ENCODE measurements at places on chromosomes 3 and 15.

GRCh38 chr15:39430389-39430788 lies 150.5 kb upstream of the THBS1 start:
- no peak for DNase-seq

DNA sequence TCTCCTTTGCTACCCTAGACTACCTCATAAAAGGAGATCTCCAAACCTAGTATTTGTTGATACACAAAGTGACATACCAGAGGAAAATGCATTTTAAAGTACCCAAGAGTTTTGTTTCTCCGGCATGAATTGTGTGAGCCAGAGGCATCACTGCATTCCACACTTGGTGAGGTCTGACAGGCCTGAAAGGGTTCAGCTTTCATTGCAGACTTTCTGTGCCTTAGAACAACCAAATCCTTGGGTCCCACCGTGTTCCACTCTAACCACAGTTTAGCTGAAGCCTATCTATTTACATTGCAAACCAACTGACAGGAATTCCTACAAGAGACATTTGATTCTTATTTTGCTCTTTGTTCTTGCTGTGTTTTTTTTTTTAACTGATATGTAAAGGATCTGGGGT lies 21.0 kb upstream of the EID1 start:
- no peak for DNase-seq

DNA sequence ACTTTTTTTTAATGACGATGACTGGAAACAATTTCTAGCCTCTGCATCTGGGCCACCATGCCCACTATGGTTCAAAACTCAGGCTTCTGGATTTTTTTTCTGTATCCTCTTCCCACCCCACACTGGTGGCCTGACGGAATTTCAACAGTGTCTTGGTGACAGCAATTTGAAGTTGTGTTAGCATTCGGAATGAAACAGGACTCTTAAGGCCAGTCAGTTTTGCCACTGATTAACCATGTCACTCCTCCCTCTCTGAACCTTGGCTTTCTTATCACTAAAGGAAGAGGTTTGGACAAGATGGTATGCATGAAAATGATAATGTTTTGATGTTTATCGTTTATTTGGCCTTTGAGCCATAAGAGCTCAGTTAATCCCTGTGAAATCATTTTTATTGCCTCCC lies 41.6 kb upstream of the BDH1 start:
- no peak for DNase-seq

- DNase-seq = peak; percentile 76
These were observed 748.5 kb downstream of the ROBO1 start for GRCh38 chr3:79019137-79019923.

- no peak for DNase-seq
These were observed 42.9 kb downstream of the CCR3 start for GRCh38 chr3:46284981-46285683.

DNA sequence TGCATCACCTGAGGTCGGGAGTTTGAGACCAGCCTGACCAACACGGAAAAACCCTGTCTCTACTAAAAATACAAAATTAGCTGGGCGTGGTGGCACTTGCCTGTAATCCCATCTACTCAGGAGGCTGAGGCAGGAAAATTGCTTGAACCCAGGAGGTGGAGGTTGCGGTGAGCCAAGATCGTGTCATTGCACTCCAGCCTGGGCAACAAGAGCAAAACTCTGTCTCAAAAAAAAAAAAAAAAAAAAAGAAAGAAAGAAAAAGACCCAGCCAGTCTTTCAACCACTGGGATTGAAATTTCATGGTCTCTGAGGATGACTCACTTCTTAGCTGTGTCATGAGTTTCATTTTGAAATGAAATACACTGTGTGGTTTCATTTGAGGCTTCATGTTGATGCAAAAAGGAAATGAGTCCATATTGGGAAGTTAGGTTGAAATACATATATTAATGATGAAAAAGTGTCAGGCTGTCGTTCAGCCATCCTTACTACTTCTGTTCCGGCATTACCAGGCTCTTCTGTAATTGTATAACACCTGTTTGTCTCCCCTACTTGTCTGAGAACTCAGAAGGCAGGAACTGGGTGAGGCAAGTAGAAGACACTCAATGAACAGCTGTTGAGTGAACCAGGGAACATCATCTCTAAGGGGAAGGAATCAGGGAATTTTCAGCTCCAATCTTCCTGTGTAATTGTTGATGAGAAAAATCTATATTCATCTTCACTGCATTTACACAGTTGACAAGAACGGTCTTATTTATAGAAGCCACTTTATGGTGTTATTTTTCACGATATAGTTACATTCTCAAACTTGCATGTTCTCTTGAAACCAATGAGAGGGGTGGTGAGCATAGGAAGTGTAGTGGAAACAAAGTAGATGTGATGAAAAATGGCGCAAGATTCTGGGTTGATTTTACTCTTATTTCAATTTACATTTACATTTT lies 87.4 kb downstream of the NFKBIZ start:
- peak; percentile 82 for DNase-seq

DNA sequence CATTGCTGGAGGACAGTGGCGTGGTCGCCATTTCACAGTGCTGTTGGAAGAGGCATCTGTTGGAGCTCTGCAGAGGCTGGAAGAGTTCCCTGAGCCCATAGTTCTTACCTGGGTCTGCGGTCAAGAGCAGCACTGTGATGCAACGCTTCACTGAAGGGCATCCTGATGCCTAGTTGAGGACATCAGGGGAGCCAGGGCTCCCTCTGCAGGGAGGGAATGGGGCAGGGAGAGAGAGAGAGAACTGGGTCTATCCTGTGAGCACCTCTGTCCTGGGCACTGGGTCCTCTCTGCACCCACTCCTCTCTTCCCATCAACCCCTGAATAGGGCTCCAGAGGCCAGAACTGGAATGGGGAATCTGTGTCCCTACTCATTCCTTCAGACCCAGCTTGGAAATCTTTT lies 23.9 kb upstream of the MOBP start:
- no peak for DNase-seq

GRCh38 chr3:133532951-133533350 lies 40.5 kb upstream of the CDV3 start:
- DNase-seq = peak; percentile 41

DNA sequence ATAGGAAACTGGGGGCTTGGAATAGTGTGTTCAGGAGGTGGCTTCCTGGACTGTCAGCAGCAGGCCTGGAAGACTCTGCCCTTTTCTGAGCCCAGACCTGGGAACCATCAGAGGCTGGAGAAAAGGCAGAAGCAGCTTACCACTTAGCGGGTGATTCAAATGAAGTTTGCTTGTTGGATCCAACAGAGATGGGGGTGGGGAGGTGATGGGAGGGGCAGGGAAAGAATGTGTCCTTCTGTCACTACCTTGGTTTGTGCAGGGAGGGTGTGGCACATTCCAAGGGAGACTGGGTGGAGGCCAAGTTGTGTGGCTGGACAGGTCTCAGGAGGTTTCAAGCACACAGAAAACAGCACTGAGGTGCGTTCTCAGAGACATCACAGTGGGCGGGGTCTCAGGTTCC lies 58.8 kb downstream of the TRAK1 start:
- no peak for DNase-seq

DNA sequence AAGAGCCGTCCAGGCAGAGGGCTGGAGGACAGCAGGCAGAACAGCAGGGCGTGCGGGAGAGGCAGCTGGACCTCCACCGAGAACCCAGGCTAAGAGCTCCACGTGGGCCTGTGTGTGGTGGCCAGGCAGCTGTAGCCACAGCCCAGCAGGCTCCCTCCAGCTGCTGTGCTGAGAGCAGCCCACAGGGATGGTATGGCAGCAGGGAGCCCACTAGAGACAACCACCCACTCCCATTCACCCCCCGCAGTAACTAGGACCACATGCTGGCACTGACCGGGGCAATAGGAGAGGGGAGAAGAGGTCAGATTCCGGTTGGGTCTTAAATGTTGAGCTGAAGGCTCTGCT lies 25.6 kb upstream of the MUSTN1 start:
- no peak for DNase-seq

DNA sequence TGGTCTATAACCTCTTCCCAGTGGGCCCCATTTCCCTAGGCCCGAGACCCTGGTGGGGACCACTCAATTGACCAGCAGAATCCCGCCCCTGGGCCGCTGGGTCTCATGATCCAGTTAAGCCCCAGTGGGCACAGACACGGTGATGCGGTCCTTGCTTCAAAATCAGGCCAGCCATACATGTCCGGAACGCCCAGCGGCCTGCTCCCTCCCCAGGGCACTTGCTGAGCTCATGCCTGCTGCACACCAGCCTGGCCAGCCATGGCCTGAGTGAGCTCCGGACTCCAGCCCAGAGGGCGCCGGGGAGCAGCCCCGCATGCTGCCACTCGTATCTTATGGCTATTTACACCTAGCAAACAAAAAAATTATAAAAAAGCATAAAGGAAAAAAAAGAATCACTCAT lies 34.4 kb upstream of the IQSEC1 start:
- no peak for DNase-seq

GRCh38 chr3:163935411-163935810 lies 1142.9 kb downstream of the SI start:
- no peak for DNase-seq

GRCh38 chr3:66236281-66236680 lies 15.5 kb downstream of the SLC25A26 start:
- no peak for DNase-seq

GRCh38 chr3:8900869-8901268 lies 62.4 kb downstream of the RAD18 start:
- no peak for DNase-seq

- DNase-seq = no peak
These were observed 34.9 kb upstream of the GPR160 start for GRCh38 chr3:170002879-170003278.

GRCh38 chr3:53730576-53730975 lies 115.6 kb downstream of the CHDH start:
- DNase-seq = no peak

GRCh38 chr3:46934072-46934471 lies 42.5 kb downstream of the CCDC12 start:
- no peak for DNase-seq

GRCh38 chr15:90101969-90102890 lies at the start of gene IDH2:
TSS of gene IDH2 (minus strand) at chr15:90102468. CDS start at chr15:90102390, 78 bp downstream.
- DNase-seq = peak; percentile 14

GRCh38 chr3:67535006-67535405 lies 119.4 kb downstream of the SUCLG2 start:
- no peak for DNase-seq

DNA sequence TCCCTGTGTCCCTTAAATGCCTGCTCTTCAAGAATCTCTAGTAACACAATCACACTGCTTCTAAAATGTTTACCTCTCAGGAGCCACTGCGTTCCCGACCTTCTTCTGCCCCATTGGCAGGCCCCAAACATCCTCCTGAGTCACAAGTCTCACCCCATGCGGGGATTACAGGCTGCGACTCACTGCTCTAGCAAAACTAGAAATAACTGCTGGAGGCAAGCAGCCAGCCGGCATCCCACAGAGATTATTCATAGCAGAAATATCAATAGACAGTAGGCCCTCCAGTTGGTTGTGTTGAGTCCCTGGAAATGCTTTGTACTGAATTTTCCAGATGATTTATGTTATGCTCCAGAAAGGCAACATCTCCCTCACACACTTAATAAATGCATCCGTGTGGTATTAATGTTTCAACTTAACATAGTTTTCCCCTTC lies 64.8 kb downstream of the RFTN1 start:
- DNase-seq = peak; percentile 90

DNA sequence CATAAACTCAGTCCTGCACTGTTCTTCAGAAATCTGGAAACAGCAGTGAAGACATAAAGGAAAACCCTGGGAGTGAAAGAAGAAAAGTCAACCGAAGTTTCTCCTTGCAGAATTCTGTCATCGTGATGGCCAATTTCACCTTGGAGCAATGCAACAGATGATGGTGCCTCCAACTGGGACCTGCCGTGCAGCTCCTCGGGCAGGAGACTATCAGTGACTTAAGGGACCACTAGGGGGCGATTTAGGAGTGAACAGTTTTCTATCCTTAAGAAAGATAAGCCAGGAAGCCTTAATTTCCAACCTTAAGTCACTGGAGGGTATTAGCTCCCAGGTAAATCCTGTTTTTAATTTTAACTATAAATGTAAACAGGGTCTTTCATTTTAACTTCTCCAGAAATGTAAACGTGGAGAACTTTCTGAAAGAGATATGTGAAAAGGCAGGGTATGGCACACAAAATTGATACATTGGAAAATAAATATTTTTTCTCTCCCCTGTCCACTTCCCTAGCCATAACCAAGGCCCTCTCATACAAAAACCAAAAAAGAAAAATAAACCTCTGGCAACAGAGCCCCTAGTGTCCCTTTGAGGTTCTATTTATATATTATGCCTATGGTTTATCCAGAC lies 116.3 kb downstream of the PDZRN3 start:
- no peak for DNase-seq

- no peak for DNase-seq
These were observed 23.0 kb downstream of the PAQR9 start for GRCh38 chr3:142940472-142940871.

- no peak for DNase-seq
These were observed 12.0 kb downstream of the SLC24A1 start for GRCh38 chr15:65633752-65634151.

- DNase-seq = no peak
These were observed 28.0 kb downstream of the GLDN start for GRCh38 chr15:51369451-51369761.

GRCh38 chr15:93041159-93041547 lies 47.9 kb downstream of the RGMA start:
- no peak for DNase-seq

GRCh38 chr3:4997946-4998345 lies 18.7 kb downstream of the BHLHE40 start:
- no peak for DNase-seq
